ENCODE measurements at places on chromosomes 6 and 20. TPM values are rescaled to one million over a fixed set of nuclear protein-coding genes. Genes with fewer than 3 reads are reported as not detected.

SMLR1 gene
- total RNA-seq, result not detected

ANKEF1 gene
- total RNA-seq, result 4.6 TPM

PSORS1C1 gene
- total RNA-seq, result 2.2 TPM

FAM162B gene
- total RNA-seq, result 4.8 TPM

COL12A1 gene
- 200 TPM for total RNA-seq

PPP1R16B gene
- total RNA-seq, result 2.9 TPM

CDH26 gene
- total RNA-seq, result 0.20 TPM

SRF gene
- total RNA-seq, result 32.3 TPM

SLC22A7 gene
- total RNA-seq, result not detected
